B cell (primary cell): ENCODE measurements at places on chromosomes 13 and 19.

DNA sequence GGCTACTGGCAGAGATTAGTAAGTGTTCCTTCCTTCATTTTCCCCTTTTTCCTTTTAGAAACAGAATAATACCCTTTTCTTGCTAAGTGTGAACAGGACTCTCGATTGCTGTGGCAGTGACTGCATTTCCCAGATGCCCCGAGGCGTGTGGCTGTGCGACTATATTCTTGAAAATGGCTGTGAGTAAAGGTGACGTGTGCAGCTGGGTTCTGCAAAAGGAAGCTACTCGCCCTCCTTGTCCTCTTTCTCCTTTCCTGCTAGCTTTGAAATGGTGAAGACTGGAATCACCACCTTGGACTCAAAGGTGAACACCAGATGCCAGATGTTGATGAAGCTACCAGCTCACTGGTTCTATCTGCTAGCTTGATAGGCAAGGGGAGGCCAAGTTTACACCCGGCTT, 121.4 kb downstream of the MIPEP start:
- DNase-seq: no peak

DNA sequence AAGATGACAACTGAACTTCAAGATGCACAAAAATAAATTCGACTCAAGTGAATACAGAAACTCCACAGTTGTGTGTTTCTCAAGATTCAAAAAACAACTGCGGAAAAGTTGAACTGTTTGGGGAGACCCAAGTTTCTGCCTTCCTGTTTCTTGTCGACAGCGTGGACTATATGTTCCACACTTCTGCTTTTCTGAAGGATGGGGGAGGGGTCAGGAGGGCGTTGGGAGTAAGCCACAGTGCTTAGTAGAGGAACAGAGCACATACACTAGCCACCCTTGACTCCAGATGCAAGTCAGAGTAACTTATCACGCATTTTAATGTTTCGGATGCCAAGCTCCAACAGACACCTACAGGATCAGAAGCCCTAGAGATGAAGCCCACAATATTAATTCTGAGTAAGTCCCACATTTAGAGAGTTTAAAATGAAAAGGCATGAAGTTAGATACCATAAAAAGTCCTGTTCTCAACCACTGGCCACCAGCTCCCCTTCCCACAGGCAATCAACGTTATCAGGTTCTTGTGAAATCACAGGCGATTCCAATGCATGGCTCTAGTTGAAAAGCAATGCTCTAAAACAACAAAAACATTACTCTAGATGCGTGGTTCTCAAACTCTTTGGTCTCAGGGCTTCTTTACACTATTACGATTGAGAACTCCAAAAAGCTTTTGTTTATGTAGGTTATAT, 4.2 kb downstream of the TUBGCP3 start:
- peak; percentile 80 for DNase-seq

DNA sequence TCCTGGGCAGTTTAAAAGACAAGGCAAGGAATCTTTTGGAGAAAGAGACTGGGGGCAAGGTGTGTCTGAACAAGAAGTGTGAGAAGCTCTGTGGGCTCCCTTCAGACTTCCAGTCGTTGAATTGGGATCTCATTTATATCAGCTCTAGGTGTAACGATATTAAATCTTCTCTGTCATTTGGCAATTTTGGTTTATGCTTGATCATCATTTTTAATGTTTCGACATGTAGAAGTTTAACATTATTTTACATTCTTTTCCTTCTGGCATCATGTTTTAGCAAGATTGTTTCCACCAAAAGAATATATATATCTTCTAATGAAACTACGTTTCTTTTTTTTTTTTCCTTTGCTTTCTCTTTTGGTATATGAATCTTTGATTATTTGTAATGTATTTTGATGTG, 49.3 kb downstream of the USPL1 start:
- no peak for DNase-seq

DNA sequence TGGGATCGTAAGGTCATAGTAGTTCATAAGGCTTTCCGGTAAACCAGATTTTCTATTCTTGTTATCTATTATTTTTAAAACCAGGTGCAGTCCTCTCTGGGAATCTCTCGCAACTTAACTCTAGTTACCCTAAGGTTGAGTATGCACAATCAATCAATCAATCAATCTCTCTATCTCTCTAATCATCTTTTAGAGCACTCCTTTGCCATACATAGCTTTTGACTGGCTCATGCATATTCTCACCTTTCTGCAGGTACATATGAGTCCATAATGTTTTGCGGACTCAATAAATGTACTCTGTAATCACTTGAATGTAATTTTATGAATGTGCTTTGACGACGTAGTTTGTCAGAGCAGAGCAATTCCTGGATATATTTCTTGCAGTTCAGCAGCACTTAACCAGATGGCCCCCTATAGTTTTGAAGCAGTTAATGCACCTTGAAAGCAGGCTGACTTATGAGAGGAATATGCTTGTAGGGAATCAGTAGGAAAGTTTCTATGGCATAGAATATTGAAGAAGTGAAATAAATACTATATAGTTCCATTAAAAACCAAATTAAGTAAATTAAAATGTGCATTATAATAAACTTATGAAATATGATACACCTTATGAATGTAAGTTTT, 524.7 kb downstream of the GPC5 start:
- no peak for DNase-seq

- DNase-seq: peak; percentile 14
These were observed 21.1 kb downstream of the PROSER1 start for GRCh38 chr13:39016787-39017186.

- DNase-seq: no peak
These were observed 24.7 kb upstream of the RB1 start for GRCh38 chr13:48278806-48279205.

- no peak for DNase-seq
These were observed 493 bp upstream of the LHFPL6 start for GRCh38 chr13:39603424-39603947.

DNA sequence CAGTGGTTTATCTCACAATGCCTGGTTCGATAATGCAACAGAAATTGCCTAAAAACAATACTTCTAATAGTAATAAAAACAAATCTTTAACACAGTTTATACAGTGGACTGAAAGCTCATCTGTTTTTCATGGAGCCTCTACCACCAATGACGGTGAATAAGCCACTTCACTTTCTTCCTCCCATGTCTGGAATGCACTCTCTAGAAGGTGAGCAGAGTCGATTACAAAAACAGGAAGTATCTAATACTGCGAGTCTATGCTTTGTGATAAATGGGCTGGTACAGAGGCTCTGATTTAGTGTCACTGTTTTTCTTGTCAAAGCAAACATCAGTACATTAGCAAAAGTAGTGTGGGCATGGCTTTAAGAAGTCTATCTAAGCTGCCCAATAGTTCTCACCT, 1348.6 kb upstream of the SLC10A2 start:
- no peak for DNase-seq

GRCh38 chr19:5165697-5166019, 175.0 kb downstream of the PTPRS start:
- DNase-seq: no peak

DNA sequence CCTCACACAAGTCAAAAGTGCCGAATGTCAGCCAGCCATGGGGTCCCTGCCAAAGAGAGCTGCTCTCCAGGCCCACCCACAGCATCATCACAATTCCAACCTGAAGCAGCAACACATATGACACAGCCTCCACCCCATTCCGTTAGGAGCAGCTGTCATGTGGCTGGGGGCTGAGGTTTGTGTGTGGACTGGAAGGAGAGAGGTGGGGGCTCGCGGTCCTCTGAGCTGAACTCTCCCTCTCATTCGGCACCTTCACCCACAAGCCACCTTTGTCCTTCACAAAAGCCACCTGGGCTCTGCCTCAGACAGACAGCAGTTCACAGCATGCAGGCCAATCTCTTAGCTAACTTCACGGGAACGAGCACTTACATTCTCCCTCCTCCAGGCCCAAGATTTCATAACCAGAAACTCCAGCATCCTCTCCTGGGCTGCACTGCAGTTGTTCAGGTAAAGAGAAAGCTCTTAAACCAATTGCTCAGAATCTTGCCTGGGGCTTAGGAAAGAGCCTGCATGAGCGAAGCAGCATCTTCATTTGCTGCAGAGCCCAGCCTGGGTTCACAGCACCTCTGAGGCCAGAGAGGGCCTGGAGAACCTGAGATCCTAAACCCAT, 7.2 kb downstream of the RAB20 start:
- no peak for DNase-seq

DNA sequence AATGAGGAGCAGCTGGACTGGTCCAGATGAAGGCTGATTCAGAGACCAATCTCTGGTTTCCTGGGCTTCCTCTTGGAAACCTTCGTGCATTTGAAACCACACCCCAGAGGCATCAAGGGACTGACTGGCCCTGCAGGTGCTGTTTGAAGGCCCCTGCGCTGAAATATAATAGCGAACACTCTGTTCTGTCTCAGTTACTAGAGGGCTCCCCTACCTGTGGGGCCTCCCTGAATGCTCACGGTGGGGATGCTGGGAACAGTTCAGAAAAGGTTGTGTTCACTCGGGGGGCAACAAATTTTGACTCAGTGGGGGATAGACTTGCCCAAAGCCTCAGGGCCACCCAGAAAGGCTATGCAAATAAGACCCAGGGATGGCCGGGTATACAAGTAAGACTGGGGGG, 6.4 kb downstream of the CCDC8 start:
- DNase-seq: no peak

GRCh38 chr13:111399776-111400538, 79.5 kb downstream of the TEX29 start:
- DNase-seq: no peak

- no peak for DNase-seq
These were observed 59.0 kb downstream of the GSX1 start for GRCh38 chr13:27851096-27851850.

- DNase-seq: no peak
These were observed 91.6 kb downstream of the RGCC start for GRCh38 chr13:41548910-41549309.

- no peak for DNase-seq
These were observed 85.2 kb upstream of the USP29 start for GRCh38 chr19:57034544-57034943.

- peak; percentile 67 for DNase-seq
These were observed at the start of gene ADGRE3 for GRCh38 chr19:14674764-14675163. TSS of gene ADGRE3 (minus strand) at chr19:14674844. CDS start at chr19:14674770, 74 bp downstream.

- DNase-seq: no peak
These were observed 169.5 kb upstream of the UFM1 start for GRCh38 chr13:38180126-38180525.

DNA sequence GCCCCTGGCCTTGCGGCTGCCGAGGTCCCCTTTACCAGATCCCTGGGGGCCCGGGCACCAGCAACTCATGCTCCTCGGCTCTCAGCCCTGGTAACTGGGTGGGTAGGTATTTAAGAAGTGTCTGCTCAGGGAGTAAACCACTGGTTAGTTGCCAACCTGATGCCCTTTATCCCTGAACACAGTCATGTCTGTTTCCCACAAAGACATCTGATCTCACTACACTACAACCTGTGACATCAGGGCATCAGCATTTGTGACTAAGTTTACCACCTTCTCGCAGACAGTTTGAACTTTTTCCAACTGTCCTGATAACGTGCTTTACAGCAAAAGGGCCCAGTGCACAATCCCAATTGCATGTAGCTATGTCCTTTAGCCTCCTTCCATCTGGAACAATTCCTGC, 22.0 kb downstream of the GGACT start:
- DNase-seq: no peak

- peak; percentile 40 for DNase-seq
These were observed 180.6 kb downstream of the FOXO1 start for GRCh38 chr13:40485611-40486517.

GRCh38 chr13:23372264-23372906, 61.1 kb downstream of the SACS start:
- DNase-seq: peak; percentile 35

DNA sequence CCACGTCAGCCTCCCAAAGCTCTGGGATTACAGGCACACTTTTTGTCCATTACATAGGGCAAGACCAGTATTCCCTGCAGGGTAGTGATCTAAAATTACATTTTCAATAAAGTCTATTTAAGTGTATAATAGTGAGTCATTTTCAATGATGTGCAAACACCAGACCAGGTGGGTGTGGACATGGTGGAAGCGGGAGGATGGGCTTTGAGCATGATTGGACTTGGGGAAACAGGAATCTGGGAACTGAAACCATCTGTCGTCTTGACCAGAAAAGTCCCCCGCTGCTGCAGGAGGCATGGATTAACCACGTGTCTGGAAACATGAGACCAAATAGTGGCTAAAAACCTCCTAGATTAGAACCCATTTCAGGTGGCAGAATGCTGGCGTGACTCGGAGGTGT, 4.9 kb downstream of the FXYD3 start:
- no peak for DNase-seq

DNA sequence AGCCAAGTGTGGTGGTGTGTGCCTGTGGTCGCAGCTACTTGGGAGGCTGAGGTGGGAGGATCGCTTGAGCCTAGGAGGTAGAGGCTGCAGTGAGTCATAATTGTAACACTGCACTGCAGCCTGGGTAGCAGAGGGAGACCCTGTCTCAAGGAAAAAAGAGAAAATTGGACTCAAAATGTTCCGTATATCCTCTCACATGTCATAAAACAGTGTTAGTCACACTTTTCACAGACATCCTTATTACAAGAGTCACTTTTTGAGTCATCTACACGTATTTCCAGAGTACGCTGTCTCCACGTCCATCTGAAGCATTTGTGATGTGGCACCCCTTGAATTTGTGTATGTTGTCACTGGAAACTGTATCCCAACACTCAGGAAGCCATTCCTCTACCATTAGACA, 133.0 kb downstream of the SIPA1L3 start:
- DNase-seq: no peak

GRCh38 chr13:28729541-28729940, 10.8 kb upstream of the SLC46A3 start:
- DNase-seq: no peak

DNA sequence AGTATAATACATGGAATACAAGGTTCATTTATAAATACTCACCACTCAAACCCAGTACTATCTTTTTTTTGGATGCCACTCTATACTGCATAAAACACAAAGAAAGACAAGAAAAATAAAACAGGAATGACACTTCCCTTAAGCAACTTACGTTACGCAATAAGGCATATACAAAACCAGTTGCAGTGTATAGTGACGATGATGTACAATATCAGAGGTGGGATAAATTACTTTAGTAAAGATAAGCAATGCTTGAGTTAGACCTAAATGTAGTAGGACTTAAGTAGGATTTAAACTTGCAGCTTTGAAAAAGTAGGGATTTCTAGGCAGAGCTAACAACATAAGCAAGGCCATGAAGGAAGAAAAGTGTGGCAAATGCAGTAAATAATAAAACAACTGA, 374.9 kb downstream of the SPRY2 start:
- DNase-seq: no peak

- no peak for DNase-seq
These were observed 195.1 kb downstream of the NDFIP2 start for GRCh38 chr13:79675931-79676660.
